WTC11 (cell line): ENCODE measurements at places on chromosomes 1 and 21. TPM values are rescaled to one million over a fixed set of nuclear protein-coding genes. Genes with fewer than 3 reads are reported as not detected.
A peak's percentile ranks its signal among the peaks of the same experiment; 100 is the strongest.

DNA sequence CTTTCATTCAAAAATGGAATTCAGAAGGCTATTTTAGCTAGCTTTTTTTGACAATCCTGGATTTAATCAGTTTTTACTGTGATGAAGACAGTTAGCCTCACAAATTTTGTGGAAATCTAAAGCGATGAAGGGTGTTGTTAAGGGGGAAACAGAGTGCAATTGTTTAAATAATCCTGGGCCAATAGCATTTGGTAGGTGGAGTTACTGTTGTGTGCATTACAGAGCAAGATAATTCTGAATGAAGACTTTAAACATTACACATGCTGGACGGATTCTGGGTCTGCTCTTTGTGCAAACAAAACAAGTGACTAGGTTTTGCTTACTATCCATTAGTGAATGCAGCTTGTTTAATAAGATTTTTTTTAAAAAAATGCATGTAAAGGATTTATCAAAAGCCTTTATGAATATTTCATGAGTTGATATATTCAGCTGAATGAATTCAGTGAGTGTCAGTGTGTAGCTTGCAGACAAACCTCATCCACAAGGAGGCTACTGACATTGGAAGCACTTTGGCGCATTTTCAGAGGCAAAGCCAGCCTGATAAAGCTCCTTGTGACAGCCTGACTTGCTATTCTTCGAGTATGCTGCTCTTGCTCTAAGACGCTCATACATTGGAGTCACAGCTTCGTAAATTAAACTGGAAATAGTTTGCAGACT lies 199.6 kb downstream of the PDE4B start:
- H3K36me3 ChIP-seq: no peaks in the 10 kb centered on the region
- H3K4me3 ChIP-seq: no peak overlapping the region
- H3K27me3 ChIP-seq: peaks cover 3% of the 10 kb centered on the region; the same call in 1 of the 2 replicates

GRCh38 chr1:150985179-150985825 lies 3.2 kb downstream of the ANXA9 start:
- no peaks in the 10 kb centered on the region for H3K27me3 ChIP-seq
- H3K4me1 ChIP-seq: peaks cover 20% of the 10 kb centered on the region
- 0 out of 2 replicates have a peak overlapping the region, but pooled peaks have one; percentile 8 for H3K27ac ChIP-seq
- no peak for DNase-seq

- DNase-seq: no peak
- H3K36me3 ChIP-seq: no peaks in the 10 kb centered on the region
- no peaks in the 10 kb centered on the region for H3K4me1 ChIP-seq
- H3K27me3 ChIP-seq: no peaks in the 10 kb centered on the region; the same call in 1 of the 2 replicates
Measured at GRCh38 chr1:241837901-241838300, 10.1 kb upstream of the EXO1 start.

- H3K27ac ChIP-seq: no peak overlapping the region
- no peaks in the 10 kb centered on the region for H3K36me3 ChIP-seq
- no peak overlapping the region for H3K4me3 ChIP-seq
Measured at GRCh38 chr1:203165101-203165799, 10.4 kb downstream of the MYBPH start.

DNA sequence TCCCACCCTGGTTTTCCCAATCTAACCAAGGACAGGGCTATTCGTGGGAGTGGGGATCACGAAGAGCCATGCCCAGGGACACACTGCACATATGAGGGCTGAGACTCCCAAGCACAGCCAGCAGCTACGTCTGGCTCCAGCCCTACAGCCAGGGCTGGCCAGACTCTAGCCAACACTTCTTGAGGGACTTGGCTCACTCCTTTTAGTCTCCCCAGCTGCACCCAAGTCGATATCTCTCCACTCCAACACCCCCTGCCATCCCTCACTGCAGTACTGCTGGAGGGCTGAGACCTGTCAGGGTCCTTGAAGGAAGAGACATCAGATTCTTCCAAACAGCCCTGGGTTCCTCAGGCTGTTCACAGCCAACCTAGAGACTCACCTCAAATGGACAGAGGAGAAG lies 62.6 kb downstream of the CD46 start:
- no peaks in the 10 kb centered on the region for H3K36me3 ChIP-seq
- no peak overlapping the region for H3K4me3 ChIP-seq
- H3K27me3 ChIP-seq: no peaks in the 10 kb centered on the region
- H3K27ac ChIP-seq: no peak overlapping the region
- no peak for DNase-seq

DNA sequence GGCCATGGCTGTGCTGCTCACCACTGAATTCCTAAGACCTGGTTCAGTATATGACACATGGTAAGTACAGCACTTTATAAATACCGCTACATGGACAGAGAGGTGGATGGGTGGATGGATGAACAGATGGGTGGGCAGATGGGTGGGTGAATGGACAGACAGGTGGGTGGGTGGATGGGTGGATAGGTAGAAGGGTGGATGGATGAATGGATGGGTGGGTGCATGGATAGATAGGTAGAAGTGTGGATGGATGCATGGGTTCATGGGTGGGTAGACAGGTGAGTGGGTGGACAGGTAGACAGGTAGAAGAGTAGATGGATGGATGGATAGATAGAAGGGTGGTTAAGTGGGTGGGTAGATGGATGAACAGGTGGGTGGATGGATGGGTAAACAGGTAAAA lies 54.8 kb downstream of the TMCO4 start:
- H3K4me1 ChIP-seq: no peaks in the 10 kb centered on the region
- no peak for DNase-seq
- H3K4me3 ChIP-seq: no peak overlapping the region

- H3K4me1 ChIP-seq: peaks cover 48% of the 10 kb centered on the region
- H3K27ac ChIP-seq: no peak overlapping the region
- H3K27me3 ChIP-seq: peaks cover 5% of the 10 kb centered on the region
- peaks cover 5% of the 10 kb centered on the region for H3K36me3 ChIP-seq
- H3K4me3 ChIP-seq: no peak overlapping the region
Measured at GRCh38 chr1:112855152-112855828, 100.7 kb downstream of the SLC16A1 start.

The CYP4X1 gene
- total RNA-seq: 1.3 to 1.9 TPM (median 1.4 TPM) in 3 replicates

The MMEL1 gene
- total RNA-seq: 0.55 to 0.64 TPM in 2 of 3 replicates, not detected in the other
